ENCODE measurements at places on chromosomes 11 and 22.

DNA sequence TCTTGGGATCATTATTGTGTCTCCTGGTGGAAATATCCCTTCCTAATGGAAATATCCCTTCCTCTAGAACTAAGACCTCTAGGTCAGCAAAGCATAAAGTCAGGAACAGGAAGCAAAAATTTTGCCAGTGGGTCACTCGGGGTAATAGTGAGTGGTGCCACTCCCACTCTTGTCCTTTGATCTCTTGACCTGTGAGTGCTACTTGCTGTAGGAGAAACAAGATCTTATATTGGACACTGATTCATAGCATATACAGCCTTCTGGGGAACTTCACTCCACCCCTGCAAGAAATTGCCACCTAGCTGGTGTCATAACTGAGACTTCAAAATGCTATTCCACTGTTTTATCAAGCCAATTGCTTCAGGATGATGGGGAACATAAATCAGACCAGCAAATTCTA, 44.7 kb upstream of the TMEM45B start:
- no peak for DNase-seq

DNA sequence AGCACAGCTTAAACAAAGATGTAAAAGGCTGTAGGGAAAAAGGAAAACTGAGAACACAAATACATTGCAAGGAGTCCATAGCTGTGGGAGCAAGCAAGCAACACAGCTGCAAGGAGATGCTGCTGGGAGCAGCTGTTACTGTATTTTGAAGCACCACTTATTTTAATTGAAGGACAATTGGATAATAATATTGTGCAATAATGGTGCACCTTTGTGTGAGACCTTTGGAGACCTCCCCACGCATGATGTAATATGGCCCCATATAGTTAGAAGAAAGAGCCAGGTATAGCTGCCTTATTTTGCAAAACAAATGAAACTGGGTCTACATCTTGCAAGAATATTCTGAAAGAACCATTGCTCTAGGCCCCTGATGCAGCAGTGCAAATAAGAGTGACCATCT, 191.1 kb upstream of the KIRREL3 start:
- no peak for DNase-seq

DNA sequence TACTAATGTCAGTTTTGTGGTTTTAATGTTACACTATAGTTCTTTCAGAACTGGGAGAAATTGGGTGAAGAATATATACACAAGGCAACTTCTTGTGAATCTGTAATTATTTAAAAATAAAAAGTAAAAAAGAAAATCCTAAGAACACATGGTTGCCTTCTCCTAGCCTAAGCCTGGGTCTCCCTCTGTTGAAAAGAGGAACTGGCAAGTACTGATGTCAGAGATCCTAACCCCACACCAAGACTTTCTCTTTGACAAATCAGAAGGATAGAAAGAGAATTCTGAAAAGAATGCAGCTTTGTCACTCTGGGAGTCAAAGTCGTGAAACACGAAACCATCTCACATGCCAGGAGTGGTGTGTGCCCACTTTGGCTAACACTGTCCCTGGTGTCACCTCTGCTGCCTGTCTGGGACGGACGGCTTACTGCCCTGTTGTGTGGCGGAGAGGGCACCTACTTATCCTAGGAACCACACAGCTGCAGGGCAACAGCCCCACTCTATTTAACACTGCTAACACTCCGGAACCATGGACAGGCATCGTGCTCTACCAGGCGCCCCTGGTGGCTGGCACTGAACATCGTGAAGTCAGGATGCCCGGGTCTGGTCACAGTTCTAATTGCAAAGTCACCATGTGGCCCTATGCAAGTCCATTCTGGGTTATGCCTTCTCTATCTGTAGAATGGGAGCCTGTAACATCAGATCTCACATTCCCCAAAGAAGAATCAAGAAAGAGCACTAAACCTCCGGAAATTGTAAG, 108.7 kb upstream of the CD82 start:
- DNase-seq: no peak

GRCh38 chr11:95262994-95263765, 32.2 kb upstream of the SESN3 start:
- no peak for DNase-seq

- DNase-seq: no peak
Observed at GRCh38 chr22:42294034-42294985, 23.9 kb upstream of the TCF20 start.

- no peak for DNase-seq
Observed at GRCh38 chr11:1870721-1871466, 18.0 kb downstream of the LSP1 start.

DNA sequence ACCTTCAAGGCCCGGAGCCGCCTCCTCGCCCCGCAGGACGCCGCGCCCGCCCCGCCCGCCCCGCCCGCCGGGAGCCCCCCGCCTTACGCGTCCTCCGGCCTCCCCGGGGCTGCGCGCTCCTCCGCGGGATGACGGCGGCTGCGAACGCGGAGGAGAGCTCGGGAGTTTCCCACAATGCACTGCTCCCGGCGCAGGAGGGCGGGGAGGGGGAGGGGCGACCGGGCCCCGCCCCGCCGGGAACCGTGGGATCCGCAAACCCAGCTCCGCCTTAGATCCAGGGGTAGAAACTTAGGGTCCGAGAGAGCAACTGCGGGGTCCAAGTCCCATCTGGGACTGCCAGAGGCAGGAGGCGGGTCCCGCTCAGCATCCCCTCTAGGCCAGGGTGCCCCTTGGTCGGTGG, at the start of gene CEND1:
Gene CEND1, minus strand, starts transcription at position 148 of the 400 bp plus-strand sequence. CDS start 1,514 bp downstream, outside the sequence.
- DNase-seq: no peak
